ENCODE measurements at places on chromosomes 11 and 22. TPM values are rescaled to one million over a fixed set of nuclear protein-coding genes. Genes with fewer than 3 reads are reported as not detected.
A peak's percentile ranks its signal among the peaks of the same experiment; 100 is the strongest.

The GSTT4 gene
- not detected for total RNA-seq

DNA sequence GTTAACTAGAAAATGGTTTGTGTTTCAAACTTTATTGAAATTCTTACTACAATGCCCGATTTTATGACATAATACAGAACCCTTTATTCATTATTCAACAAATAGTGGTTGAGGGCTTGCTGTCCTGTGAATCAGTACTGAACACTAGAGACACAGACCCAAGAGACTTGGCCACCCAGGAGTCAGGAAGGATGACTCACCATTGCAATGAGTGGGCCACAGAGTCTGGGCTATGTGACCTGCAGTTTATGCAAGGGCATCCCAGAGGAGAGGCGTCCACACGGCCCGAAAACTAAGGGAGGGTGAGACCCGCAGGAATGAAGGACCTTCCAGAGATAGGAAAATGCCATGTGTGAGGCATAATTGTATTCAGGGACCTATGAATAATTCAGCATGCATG is 143.8 kb upstream of the DDI1 start:
- DNase-seq, result no peak

The UNC93B1 gene
- total RNA-seq, result 98.9 TPM

The BET1L gene
- 46.0 TPM for total RNA-seq

DNA sequence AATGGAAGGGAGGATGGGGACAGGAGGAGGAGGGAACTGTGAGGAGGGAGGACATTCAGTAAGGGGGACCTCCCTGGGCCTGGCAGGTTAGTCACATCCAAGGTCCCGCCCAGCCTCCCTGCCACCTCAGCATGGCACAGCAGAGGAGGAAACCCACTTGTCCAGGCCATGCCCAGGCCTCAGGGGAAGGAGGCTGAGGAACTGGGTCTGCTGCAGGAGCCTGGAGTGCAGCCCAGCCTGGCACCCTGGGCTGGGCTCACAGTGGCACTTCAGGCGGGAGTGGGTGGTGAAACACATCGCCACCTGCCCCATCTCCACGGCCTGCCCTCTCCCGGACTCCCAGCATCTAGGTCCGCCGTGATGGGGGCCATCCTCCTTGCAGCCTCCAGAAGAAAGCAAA is 17.2 kb upstream of the KLHL35 start:
- DNase-seq, result no peak

DNA sequence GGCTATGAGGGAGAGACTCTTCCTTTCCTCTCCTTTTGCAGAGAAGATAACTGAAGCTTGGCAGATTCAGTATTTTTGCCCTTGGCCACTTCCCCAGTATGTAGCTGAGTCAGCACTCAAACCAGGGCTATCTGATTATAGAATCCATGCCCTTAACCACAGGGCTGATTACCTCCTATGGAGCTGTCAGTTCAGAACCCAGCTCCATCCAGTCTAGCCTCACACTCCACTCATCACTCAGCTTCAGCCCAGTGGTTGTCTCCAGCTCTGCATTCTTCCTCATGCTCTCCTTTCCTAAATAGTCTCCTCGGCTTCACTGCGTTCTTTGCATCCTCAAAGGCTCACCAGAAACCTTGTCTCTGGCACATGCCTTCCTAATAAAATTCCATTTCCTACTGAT is 151.6 kb upstream of the BLID start:
- no peak for DNase-seq

DNA sequence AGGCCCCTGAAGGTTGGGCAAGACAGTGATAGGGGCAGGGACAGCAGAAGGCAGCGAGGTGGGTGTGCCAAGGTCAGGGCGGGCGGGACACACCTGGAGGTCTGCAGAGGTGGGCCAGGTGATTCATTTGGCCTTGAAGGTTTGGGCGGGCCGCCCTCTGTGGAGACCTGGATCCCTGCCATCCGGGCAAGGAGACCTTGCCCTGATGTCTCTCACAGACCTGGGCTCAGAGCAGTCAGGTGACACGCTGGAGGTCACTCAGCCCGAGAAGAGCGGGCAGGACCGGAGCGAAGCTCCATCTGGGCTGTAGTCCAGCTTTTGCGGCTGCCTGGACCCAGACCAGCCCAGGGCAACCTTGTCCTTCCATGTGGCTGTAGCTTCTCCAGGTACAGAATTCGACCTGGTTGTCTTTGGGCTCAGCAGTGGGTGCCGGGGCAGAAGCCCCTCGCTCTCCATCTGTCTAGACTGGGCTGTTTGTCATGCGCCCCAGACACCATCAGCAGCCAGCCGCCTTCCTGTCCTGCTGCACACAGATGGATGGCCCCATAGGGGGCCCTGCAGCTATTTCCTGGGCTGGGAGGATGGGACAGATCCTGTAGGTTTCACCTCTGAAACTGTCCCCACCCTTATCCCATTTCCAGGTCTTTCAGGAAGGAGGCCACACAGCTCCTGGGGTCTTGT is 3.1 kb downstream of the MRGPRG start:
- peak; percentile 70 for DNase-seq

Data from left lung (tissue), 14 donors.